NCI-H1694 (cell line): ENCODE measurements at places on chromosomes 6 and 20.

DNA sequence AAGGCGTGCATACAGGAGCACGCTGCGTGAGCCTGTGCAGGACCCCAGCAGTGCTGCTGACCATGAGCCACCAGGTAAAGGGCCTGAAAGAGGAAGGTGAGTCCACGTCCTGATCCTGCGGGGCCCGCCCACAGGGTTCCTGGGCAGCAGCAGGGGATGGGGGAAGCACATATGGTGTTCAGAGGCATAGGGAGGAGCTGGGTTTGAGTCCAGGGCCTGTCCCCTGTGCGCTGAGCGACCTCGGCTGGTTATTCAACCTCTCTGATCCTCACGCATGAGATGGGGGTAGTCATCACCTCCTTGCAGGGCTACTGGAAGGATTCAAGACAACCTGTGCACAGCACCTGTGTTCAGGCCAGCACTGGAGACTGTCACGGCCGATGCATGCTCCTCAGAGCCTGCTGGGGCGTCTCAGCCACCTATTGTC is at the start of gene TMC2:
Gene TMC2 (plus strand): TSS at position 14 of the 427 bp plus-strand sequence. CDS start 49 bp downstream, at position 63.
- no peak for DNase-seq

- DNase-seq, result no peak
Measured at GRCh38 chr6:133289733-133290306, 48.7 kb downstream of the EYA4 start.

GRCh38 chr20:17654649-17655285 is 27.3 kb downstream of the RRBP1 start:
- no peak for DNase-seq

- DNase-seq, result no peak
Measured at GRCh38 chr20:57391439-57392301, 474 bp downstream of the RBM38 start.

- no peak for DNase-seq
Measured at GRCh38 chr6:160139420-160139851, 17.8 kb downstream of the SLC22A1 start.

GRCh38 chr6:134249239-134249758 is 68.6 kb downstream of the SGK1 start:
- DNase-seq, result no peak
